ENCODE measurements at places on chromosomes 13 and 19.
A peak's percentile ranks its signal among the peaks of the same experiment; 100 is the strongest.

DNA sequence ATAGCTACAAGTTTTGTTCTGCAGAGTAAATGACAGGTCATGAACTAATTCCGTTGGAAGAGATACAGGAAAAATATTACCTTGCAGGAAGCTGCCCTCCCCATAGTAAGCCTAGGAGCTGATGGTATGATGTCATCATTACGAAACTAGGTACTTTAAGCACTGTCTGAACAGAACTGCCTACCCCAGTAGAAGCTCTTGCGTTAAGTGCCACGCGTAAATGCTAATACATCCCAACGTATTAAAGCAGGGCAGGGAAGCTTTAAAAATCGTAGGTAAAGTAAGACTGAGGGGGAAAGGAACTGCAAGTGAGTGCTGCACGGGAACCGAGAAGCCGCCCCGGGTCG, 572 bp downstream of the UGGT2 start:
- DNase-seq, result peak; percentile 32

- no peak for DNase-seq
Measured at GRCh38 chr13:27619728-27620376, 477 bp downstream of the LNX2 start.

DNA sequence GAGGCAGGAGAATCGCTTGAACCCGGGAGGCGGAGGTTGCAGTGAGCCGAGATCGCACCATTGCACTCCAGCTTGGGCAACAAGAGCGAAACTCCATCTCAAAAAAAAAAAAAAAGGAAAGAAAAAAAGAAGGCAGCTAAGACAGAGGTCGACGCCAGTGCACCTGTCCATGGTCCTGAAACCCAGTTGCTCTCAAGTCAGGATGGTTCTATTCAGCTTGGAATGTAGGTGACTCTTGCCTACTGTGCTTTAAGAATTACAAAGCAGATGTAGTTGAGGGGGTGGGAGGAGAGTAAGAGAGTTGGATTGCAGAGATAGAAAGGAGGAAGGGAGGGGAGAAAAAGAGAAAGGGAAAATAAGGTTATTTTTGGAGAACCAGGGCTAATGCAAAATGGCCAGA, 18.7 kb downstream of the CACNG7 start:
- no peak for DNase-seq

- no peak for DNase-seq
Measured at GRCh38 chr19:56356944-56357343, 36.4 kb downstream of the ZNF582 start.

DNA sequence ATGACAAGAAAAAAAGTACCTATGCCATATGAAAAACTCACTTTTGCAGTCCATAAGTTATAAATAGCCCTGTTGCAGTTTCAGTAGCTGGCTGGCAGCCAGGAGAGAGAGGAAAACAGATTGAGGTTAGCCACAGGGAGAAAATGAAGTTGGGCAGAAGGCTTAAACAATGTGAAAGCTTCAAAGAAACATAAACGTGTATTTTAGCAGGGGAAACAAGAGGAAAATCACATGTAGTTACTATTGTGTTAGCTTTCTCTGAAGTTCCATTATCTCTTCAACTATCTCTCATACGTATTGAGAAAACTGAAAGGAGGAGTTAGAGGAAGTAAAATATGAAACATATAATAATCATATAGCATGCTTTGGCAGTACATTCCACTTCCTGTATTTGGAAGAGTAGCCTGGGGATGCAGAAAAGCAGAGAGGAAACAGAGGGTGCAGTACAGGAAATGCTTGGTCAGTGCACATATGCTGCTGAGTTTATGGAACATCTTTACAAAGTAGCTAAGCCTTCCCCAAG, 1551.1 kb downstream of the EFNB2 start:
- no peak for DNase-seq

DNA sequence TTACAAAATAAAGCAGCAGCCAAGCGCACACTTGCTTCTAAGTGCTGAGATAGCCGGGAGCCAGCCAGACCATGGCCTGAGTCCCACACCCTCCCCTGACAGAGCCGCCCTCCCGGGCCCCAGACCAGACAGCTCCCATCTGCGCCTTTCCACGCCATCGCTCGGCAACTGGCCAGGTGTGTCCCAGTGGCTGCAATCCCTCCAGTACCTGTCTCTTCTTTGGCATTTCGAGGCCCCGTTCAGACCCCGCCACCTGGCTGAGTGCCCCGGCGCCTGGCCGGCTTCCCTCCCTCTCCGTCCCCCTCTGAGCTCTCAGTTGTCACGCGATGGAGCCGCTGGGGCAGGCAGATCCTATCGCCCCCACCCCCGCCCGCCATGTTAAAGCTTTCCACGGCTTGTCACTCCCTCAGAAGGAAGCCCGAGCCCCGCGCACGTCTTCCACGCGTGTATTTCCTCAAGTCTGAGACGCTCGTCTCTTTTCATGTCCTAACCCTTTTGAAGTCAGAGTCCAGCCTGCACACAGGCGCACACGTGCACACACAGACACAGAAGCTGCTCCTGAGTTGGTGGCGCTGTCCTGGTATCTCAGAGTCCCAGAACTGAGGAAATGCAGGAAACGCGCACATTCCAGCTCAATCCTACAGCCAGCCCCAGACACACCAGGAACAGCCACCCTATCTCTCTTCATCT, 7.9 kb downstream of the MLLT1 start:
- no peak for DNase-seq

DNA sequence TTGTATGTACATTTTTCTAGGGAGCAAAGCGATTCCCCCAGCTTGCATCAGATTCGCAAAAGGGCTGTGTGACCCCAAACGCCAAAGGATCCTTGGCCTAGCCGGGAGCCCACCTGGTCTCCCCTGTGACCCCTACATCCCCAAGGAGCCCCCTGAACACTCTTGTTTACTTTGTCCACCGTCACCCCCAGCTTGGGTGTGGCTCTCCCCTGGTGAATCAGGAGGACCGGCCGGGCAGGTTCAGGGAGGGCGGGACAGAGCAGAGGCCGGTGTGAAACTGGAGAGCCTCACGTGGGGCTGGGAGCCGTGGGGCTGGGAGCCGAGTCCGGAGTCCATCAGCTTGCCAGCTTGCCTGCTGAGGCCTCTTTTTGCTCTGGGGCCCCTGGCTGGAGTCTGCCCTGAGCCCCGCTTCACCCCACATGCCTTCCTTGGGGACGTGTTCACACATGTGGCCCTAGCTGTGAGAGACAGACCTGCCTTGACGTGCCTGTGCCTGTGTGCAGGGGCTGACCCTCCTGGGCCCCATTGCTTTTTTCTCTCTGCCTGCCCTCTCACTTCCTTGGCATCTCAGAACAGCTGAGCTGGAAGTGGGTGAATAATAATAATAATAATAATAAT, 2.0 kb downstream of the ITPKC start:
- DNase-seq, result no peak

DNA sequence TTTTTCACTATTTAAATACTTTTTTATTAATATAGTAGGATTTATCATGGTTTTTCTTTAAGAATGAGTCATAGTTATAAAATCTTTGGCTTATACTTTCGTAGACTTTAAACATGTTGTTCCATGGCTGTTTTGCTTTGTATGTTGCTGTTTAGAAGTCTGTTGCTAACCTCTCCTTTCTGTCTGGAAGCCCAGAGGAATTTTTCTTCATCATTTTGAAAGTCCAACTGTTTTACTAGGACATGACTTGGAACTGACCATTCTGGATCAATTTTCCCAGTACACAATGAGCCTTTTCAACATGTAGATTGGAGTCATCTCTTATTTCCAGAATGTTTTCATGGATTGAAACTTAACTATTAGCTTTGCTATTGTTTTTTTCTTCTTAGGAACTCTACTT, 7.9 kb downstream of the CAB39L start:
- DNase-seq, result no peak

DNA sequence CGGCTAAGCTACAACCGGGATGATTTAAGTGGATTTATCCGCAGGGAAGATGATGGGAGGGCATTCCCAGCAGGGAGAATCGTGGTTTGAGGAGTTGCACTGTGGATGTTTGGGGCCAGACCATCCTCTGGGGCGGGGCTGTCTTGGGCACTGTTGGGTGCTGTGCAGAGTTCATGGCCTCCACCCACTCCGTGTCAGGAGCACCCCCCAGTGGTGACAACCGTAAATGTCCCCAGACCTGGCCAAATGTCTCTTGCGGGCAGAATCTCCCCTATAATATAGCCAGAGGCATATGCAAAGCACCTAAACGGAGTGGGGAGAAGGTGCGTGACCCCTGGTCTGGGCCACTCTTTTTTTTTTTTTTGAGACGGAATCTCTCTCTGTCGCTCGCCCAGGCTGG, 40.2 kb downstream of the SMIM24 start:
- no peak for DNase-seq

DNA sequence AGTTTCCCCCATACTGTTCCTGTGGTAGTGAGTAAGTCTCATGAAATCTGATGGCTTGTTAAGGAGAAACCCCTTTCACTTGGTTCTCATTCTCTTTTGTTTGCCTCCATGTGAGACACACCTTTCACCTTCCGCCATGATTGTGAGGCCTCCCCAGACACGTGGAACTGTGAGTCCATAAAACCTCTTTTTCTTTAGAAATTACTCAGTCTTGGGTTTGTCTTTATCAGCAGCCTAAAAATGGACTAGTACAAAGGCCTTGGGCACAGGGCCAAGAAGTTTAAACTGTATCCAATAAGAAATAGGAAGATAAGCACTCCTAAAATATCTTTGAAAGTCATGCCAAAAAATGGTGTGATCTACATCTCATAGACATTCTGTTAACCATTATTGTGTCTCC, 176.9 kb downstream of the TBC1D4 start:
- no peak for DNase-seq

DNA sequence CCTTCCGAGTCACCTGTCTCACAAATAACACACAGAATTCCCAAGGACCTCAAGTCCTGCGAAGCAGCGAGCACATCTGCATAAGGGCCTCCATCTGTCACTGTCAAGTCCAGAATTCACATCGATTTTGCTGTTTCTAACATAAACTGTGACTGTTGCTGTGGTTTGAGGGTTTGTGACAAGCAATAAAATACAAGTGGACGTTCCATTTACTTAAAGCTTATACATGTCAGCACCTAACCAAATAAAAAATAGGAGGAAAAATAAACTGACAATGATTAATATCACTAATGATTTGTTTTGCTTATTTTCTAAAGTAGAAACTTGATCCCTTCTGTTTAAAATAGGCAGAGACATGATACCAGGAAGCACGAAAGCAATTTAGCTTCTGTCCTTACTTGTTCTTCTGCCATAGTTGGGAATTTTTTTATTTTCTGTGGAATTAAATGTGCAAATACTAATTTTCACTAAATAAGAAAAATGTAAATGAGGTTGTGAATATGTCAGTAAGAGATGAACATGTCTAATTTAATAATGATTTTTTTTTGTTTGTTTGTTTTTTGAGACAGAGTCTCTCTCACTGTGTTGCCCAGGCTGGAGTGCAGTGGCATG, 279.1 kb downstream of the FGF9 start:
- DNase-seq, result no peak

- DNase-seq, result no peak
Measured at GRCh38 chr13:112605531-112605990, 17.6 kb upstream of the TUBGCP3 start.

GRCh38 chr13:79867254-79867653, 386.3 kb downstream of the NDFIP2 start:
- DNase-seq, result no peak

- DNase-seq, result no peak
Measured at GRCh38 chr13:111338841-111339240, 18.4 kb downstream of the TEX29 start.

- DNase-seq, result no peak
Measured at GRCh38 chr19:2837430-2837829, 3.8 kb upstream of the ZNF555 start.

DNA sequence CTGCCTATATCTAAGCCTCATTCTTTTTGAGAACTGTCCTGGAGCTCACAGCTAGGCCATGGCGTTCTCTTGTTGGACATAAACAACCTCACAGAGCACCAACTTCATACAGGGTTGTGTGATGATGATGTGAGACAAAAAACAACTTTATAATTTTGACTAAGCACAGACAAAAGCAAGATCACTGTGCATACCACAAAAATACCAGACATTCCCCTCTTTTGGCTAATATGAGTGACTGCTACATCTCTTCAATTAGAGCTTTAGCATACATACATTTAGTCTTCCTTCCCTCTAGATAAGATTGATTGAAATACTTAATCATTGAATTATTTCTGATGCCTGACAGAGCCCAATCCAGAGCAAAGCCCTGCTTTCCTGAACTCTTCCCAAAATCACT, 8.3 kb downstream of the MAB21L1 start:
- DNase-seq, result no peak

DNA sequence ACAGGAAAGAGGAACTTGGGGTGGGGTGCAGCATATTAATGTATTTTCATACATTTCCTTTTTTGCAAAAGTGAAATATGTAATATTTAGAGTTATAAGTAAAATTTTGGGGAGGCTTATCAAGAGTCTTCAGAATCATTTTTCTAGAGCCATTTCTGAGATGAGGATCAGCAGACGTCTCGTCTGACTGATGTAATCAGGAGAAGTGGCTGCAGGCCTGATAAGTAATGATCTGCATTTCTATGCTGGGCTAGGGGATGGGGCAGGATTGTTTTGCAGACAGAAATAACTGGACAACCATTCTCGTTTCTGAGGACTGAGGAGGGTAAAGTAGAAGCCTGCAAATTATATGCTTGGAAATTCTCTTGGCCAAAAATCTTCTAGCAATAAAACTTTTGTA, 89.2 kb upstream of the ARGLU1 start:
- no peak for DNase-seq

DNA sequence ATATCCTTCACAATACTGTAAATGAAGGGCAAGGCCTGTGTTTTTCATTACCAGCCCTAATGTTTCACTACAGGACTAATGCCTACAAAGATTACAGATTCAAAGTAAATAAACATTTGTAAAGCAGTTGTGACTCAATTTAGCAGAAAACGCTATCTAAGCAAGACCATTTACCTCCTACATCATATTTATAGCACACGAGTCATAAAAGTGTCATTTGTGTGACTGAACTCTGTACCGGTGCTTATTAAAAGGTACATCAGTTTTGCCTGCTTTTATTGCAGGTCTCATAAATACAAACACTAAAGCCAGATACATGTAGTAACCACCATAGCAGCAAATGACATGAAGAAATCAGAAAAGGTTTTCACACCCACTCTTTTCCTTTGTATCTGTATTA, 61.5 kb upstream of the SLC15A1 start:
- no peak for DNase-seq

DNA sequence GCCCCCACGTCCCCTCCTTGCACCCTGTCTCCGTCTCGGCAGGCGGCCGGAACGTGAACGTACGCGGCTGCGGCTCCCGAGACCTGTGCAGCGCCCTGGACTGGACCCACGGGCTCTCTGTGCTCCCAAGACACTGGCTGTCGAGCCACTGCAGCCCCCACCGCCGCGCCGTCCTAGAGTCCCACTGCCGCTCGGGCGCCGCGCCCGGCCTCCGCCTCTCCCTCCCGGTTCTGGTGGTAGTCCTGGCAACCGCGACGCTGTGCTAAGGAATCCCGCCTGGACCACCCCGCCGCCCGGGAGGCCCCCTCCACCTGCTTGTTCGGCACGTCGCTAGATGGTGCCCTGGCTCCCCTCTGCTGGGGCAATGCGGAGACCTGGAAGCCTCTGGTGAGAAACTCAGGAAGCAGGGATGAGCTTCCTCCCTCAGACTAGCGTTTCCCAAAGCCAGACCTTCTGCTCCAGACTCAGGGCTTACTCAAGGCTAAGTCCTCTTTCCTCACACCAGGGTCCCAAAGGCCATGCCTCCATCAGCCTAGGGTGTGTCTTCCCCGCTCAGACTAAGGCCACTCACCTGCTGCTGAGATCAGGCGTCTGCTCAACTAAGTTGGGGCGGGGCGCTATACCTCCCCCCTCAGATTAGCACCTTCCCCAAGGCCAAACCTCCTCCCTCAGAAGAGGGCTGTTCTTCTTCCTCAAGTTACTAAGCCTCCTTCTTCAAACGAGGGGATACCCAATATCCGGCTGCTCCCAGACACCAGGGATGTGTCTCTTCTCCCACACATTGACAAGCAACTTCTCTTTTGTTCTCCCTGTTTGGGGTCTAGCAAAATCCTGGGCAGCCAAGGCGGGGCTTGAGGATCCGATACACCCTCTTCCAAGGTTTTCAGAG, 16.1 kb upstream of the IRGC start:
- no peak for DNase-seq

All from HS-5 (cell line).